ENCODE measurements at places on chromosomes 6 and 20.

DNA sequence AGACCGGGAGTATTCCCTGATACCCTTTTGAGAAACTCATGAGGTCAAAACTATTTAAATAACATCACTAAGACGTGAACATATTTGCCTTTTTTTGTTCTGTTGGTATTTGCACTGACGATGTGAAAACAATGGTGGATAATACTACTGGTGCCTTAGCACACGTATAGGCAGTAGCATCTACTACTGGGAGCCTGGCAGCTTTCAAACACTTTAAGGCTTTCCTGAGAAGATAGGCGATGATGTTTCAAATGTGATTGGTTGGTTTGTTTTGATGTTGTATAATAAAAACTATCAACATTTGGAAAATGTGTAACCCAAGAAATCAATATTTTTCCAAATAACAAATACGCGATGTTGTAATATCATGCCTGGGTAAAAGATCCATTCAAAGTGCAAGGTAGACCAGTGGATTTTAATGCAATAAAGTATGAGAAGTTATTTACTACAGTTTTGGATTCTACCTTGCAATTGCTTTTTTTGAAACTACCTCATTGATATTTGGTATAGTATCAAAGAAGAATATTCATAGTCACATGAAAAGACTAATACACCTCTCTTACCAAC, 166.2 kb downstream of the FRK start:
- no peak for DNase-seq

- peak; percentile 18 for DNase-seq
These were observed 198.6 kb downstream of the DTNBP1 start for GRCh38 chr6:15464211-15464725.

DNA sequence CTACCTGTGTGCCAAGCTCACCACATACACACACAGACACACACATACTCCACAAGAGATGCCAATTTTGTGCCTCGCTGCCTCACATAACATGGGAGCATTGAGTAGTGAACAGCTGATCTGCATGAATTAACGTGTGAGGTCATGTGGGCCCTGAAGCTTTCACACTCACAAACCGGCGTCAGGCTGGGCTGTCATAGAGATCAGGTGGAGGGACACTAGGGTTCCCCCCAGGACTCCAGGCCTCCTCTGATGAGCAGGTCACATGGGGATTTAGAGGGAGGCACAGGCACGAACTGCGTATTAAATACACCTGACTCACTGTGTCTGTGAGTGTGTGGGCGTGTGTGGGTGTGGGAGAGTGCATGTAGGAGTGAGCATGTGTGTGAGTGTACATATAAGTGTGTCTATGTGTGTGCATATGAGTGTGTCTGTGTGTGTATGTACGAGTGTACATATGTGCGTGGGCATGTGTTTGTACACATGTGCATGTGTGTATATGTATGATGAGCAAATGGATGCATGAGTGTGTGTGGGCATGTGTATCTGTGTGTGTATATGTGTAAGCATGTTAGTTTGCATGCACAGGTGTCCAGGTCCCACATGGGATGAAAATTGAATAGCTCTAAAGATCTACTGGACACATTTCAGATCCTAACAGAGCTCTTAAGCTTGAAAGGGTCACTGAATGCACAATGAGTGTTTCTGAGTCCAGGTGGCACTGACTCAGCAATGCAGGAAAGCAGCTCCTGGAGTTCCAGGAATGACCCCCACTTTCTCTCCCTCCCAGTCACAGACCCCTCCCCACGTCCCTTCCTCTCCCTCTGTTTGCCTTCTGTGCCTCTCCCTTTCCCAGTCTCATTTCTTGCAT, 336.6 kb downstream of the PREX1 start:
- no peak for DNase-seq

DNA sequence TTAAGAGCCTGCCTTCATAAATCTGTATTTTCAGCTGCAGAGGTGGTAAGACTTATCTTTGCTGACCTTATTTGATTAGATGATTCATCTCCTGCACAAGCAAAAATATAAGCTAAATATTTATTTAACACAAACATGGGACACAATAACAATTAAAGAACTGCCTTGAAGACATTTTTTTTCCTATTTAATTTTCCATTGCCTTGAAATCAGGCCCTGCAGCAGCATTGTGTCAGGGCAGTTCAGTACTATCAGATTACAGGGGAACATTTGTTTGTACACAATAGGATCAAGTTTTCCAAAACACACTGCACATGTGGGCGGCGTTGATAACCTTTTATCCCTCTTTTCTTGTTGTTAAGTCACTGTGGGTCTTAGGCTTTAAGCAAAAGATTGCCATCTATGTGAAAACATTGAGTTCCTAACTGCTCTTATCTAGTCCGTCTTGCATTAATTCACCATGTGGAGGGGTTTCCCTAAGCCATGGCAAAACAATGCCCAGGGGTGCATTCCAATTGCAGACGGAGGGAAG, 7.4 kb downstream of the ADGRF5 start:
- DNase-seq, result no peak

DNA sequence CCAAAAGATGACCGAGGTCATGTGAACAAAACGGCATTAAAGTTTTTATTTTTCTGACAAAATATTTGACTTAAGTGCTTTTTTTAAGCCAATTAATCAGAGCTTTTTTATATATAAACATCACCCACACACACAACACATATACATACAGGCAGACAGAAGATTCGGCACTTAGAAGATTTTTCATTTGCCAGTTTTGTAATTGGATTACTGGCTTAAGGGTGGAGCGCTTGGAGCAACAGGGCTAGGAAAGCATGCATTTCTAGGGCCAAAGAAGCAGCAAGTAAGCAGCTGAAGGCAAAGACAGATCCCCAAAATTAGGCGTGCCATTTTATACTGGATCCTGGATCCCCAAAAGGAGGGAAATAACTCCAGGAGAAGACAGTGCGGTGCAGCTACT, 30.3 kb downstream of the SAMD5 start:
- no peak for DNase-seq

DNA sequence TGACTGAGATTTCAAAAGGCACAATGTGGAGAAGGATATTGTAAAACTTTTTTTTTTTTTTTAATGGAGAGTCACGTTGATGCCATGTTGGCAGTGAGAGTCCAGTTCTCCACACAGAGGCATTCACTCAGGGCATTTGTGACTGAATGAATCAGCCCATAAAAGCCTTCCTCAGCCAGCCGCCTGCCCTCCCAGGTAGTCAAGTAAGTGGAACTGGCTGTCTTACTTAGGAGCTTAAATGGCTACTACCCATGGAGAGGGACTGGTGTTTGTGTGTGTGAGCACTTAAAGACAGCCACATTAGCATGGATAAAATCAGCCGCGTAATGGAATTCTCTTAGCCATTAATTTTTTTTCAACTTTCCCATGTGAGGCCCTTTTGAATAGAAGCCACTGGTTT, 12.6 kb downstream of the AAR2 start:
- DNase-seq, result no peak

DNA sequence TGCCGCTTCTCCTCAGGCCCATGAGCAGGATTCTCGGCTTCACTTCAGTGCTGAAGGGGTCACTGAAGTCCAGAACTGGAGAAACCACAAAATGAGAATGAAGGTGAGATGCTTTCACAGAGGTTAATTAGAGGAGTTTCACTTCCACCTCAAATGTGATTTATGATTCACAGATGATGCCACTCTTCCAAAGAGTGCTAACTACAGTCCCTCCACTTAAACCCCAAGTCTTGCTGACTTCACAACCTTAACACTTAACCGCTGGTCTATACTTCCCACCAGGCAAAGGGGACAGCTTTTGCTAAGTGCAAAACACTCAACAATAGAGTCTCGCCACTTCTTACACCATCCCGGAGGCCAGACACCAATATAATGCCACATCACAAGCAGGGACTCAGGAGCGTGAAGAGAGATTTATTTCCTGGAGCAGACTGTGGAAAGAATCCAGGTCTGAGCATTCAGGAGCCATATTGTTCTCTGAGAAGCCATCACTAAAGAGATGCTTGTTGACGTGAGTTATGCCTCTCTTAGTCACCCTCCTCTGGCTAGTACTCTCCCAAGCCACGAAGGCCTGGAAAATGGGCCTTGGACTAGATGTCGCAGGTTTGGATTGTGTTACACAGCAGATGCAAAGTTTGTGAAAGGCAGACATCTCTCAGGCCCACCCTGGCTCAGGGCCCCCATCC, 24.4 kb downstream of the RRAGD start:
- no peak for DNase-seq

DNA sequence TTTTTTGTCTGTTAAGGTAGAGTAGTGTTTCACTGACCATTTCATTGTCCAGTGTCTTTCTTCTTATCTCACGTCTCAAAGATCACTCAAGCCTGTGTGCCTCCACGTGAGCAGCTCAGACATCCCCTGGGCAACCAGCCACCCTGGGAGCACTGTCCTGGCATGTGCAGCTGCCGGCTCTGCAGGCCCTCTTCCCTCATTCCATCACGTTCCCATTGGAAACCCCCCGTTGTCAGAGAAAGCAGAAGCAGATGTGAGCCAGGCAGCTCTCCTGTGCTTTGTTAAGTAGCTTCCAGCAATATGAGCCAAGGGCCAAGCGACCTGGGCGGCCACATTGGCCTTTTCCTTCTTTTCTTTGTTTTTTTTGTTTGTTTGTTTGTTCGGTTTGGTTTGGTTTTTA, 233.2 kb upstream of the SYNDIG1 start:
- DNase-seq, result no peak

DNA sequence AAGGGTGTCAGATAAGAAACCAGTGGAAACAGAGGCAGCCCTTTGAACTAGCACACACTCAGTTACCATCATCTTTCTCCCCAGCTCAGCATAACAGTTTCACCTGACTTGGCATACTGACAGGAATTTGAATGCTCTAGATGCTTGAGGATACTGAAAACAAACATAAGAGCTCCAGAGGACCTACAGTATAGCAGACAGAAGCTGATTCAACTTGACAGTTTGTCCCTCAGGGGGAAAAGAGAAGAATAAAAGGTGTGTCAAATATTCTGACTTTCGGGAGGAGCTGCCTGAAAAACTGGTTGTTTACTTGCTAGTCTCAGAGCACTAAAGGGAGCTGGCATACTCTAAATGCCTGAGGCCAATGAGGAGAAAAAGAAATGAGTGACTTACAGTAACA, 35.1 kb downstream of the EYS start:
- no peak for DNase-seq

GRCh38 chr6:40569162-40569910, 17.8 kb downstream of the LRFN2 start:
- DNase-seq, result no peak

GRCh38 chr6:117542493-117542892, 59.8 kb downstream of the GOPC start:
- DNase-seq, result no peak

DNA sequence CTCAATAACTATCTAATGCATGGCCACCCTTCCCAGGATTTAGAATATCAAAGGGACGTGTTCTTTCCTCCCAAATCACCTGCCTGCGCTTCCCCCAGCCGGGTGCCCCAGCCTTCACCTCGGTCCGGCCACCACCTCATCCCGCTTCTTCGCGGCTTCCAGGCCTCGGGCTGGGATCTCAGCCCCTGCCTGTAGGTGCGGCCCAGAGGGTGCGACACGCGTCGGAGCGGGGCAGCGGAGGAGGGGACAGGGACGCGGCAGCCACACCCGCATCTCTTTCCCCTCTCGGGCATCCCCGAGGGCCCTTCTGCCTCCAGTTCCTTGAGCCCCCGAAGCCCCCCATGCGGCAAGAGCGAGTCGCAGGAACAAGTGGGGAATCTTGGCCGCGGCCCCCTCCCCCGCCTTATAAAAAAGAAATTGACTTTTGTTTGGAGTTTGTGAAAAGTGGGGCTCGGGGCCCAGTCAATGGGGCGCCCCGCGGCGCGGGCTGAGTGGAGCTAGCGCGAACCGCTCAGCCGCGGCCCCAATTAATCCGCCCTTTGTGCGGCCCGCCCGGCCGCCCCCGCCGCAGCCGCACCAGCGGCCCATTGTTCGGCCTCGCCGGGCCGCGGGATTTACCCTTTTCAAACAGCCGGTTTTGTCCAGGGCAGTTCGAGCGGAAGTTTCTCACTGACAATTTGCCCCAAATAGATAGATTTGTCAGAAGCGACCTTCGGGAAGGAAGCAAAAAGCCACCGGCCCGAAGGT, 8.4 kb upstream of the NR2E1 start:
- no peak for DNase-seq

DNA sequence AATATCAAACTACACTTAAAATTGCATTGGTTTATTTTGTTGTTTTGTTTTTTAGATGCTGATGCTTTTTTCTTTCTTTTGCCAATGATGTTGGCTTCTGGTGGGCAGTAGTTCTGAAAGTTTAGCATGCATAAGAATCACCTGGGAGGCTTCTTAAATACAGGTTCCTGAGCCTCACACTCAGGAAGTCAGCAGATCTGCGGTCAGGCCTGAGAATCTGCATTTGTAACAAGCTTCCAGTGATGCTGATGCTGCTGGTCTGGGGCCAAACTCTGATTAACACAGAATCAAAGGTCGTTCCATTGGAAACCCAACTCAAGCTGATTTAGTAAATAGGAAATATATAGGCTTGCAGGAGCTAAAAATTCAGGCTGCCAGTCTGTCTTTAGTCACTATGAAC, 412.9 kb upstream of the SPTLC3 start:
- no peak for DNase-seq

GRCh38 chr6:116572162-116572561, 858 bp downstream of the RWDD1 start:
- no peak for DNase-seq

- DNase-seq, result no peak
These were observed 18.1 kb upstream of the NOX3 start for GRCh38 chr6:155473741-155474140.

- DNase-seq, result no peak
These were observed 67.0 kb downstream of the SRC start for GRCh38 chr20:37413023-37413334.

- no peak for DNase-seq
These were observed 24.5 kb downstream of the DHX35 start for GRCh38 chr20:38986663-38987062.

DNA sequence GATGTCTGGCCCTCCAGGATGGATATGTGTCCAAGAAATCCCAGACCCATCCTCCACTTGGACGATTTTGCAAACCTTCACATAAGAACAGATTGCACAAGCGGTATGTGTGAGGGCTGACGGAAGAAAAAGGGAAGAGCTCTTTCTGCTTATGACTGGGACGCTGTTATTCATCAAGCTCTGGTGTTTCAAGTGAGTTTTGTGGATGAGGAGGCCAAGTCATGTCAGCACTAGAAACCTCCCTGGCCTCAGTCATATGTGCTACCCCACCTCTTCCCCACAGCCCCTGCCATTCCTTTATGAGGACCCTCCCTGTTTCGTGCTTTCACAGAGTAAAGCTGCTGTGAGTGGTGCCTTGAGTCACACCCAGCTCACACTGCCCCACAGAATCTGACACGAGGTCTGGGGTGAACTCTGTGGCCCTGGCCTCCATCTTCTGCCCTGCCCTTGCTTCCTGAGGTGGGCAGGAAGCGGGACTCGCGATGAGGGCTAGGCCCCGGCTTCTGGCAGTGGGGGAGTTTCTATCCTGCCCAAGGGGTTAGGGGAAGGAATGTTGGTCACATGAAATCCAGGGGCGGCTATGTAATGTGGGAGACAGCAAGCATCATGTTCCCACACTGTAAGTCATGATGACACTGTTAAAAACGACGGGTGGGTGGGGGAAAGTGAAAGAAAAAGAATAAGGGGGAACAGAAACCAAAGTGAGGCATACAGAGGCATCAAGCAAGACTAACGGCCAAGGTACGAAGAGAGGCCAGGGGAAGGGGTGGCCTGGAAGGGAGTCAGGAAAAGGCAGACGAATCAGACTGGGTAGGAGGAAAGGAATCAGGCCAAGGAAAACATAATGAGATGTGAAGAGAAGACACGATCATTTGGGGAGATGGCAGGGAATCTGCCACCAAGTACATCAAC, 78.1 kb downstream of the PRDM1 start:
- peak; percentile 43 for DNase-seq

Data from stimulated activated CD8-positive, alpha-beta memory T cell treated with anti-CD3 and anti-CD28 coated beads, Interleukin-7, amount 100 ng/mL, for 4 hours (primary cell).